ENCODE measurements at places on chromosomes 7 and 10.

DNA sequence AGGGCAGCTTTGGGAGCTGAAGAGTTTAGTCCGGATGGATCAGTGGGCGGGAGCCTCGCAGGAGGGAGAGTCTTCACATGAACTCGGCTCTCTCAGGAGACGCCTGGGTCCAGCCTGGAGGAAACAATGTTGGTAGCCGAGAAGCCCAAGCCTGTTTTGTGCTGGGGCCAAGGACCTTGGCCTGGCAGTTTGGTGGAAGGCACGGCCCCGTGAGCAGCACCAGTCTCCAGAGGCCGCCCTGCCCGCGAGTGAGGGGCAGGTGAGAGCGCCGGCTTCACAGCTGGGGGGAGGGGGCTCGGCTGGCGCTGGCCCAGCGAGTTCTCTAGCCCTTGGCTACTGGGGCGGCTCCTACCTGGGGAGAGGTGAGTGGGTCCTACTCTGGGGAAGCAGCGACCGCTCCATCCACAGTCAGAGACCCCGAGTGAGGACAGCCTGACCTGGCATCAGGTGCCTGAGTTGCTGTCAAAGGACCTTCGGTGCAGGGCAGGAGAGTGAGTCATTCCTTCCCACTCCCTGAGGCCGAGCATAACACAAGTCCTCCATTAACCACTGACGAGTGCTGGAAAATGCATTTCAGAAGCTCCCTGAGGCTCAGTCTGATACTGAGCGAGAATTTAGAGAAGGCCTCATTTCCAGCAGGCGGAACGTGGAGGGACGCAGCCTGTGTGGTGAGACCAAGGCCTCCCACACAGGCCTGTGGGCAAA lies 89.3 kb upstream of the DIP2C start:
- DNase-seq = no peak

DNA sequence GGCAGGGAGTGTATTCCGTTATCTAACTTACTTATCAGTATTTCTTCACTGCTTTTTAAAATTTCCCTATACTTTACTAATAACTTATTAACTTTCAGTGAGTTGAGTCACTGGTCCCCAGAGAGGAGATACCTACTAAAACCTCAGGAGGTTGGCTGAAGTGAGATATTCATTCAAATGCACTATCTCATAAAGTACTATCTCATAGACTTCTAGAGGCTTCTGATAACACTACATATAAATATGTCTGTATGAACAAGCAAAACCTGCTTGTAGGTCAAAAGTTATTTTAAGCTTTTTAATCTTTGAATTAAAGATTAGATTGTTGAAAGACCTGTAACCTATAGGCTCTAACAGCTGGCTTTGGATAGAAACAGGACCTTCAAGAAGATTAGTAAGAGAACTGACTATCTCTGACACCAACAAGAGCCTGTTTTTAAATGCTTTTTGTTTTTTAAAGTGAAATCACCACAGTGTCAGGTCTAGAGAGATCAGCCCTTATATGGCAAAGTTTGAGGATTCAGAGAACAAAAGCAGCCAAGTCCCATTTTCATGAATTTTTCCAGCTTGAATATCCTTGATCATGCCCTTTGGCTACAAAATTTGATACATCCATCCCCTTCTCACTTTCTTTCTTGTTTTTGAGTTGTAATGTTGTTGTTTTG lies 242.2 kb downstream of the ARL4A start:
- no peak for DNase-seq

DNA sequence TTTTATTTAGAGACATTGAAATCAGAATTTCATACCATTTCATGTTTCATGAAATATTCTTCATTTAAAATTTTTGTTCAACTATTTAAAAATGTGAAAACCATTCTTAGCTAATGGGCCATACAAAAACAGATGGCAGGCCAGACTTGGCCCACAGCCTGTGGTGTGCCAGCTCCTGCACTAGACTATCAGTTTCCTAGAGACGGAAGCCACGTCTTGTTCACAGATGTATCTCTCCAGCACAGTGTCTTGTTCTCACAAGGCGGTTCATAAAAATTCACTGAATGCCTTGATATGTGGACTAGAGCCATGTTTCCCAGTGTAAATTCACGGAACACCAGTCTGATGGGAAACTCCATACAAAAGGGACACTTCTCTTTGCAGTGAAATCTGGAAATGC lies 216.0 kb downstream of the KCNMA1 start:
- no peak for DNase-seq

DNA sequence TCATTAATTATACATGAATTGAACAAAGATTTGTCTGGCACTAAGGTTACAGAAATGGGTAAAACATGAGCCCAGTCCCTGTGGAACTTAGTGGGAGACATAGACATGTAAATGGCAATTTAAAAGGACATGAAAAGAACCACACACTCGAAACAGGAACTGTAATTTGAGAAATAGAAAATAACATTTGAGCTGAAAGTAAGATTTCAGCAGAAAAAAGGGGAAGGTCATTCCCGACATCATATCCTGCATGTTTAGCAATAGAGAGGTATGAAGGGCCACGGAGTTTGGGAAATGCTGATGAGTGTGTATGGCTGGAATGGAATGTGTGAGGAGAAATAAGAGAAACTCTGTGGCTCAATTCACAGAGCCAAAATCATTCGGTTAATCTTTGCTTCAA lies 175.4 kb upstream of the AHR start:
- no peak for DNase-seq

DNA sequence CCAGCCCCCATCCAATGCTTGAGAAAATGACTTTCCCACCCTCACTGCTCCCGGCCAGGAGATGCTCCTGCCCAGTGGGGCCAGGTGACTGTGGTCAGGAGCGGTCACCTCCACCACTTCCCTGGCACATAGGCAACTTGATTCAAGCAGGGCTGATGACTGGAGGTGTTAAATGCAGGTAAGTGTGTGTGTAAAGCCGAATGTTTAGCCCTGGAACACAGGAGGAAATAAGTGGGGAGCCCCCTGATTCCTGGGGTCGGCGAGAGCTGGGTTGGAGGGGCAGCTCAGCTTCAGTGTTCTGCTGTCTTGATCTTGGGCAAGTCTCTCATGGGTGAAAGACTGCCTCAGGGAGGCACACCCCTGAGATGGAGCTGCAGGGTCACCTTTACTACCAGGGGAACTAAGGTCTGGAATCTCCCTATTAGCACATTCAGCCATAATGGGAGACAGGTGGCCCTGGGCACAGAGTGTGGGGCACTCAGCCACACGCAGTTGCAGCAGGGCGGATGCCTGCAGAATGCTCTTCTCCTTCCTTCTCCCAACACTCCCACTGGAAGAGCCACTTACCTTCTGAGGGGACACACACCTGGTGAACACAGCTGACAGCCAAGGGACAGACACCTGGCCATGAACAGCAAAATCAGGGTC lies 124.1 kb downstream of the PTPN20 start:
- no peak for DNase-seq

- no peak for DNase-seq
Observed at GRCh38 chr10:3605882-3606281, 179.1 kb downstream of the KLF6 start.

DNA sequence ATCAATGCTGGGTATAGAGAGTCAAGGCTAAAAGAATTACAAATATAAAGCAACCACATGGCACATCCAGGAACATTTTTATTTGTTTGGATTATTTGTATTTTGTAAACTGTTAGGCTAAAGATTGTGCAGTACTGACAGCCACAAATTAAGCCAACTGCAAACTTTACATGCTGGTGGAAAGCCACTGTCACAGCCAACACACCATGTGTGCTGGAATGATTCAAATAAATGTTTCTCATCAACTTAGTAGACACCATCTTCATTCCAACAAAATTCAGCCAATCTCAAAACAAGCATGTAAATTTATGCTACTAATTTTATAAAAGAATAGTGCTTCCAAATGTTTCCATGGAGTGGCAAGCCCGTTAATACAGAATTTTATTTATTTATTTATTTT lies 211.8 kb downstream of the ELMO1 start:
- DNase-seq = no peak

DNA sequence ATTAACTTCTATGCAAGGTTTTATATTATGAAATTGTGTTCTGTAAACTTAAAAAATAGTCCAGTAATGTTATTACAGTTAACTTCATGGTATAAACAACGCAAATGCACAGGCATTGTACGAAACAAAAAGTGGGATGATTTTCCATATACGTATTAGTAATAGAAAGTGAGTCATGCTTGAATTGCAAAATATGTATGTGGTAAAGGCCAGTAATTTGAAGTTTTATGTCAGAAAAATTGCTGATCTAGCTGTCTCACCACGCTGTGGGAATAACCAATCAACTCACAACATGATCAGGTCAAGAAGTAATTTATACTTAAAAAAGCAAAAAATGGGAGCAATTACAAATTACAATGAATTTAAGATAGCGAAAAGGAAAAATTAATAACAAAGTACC lies 37.0 kb upstream of the GLI3 start:
- no peak for DNase-seq

DNA sequence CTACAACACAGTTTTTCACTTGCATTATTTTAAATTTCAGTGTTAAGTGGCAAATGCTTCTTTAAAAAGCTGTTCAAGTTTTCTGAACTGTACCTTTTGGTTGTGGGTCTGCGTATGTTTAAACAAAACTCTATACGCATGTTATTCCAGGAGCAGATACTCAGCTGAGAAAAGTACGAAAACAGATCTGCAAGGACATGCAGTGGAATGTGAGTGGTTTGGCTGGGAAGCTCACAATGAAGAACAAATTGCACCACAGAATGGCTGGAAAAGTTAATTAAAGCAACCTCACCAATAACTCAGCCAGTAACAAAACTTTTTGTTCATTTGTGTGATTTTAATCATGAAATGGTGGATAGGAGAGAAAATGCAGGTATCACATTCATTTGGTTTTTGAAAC lies 17.6 kb downstream of the GLI3 start:
- no peak for DNase-seq

DNA sequence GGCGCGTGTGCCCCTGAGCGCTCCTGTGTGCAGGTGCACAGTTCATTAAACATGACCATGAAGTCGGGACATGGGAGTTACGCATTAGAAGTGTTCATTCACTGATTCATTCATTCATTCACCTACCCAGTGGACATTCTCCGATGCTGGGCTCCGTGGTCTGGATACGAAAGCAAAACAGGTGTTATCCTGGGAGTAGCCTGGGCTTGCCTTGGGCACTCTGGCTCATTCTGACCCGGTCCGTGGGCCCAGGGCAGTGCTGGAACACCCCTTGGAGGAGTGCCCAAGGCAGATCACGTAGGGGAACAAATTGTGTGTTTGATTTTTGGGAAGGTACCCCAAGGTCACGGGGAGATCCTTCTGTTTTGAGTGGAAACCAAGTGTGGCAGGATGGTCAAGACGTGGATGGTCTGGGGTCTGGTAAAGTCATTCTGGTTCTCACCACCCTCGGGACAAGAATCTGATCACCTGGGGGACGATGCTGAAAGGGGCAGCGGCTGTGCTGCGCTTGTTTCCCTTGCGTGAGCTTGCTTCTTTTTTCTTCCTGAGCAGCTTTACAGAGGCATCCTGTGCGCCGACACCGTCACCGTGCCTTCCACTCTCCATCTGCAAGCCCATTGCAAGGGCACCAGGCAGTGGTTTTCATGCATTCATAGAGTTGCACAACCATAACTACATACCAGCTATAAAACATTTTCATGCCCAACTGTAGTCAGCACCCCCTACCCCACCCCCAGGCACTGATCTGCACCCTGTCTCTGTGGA lies 10.1 kb downstream of the ELFN1 start:
- no peak for DNase-seq

- no peak for DNase-seq
Observed at GRCh38 chr10:86681047-86681446, 12.7 kb downstream of the LDB3 start.

GRCh38 chr10:116744885-116745284 lies 2.5 kb upstream of the HSPA12A start:
- DNase-seq = no peak

- no peak for DNase-seq
Observed at GRCh38 chr7:74256491-74257408, 2.6 kb upstream of the RFC2 start.
